ENCODE measurements at places on chromosomes 12 and 14.

- DNase-seq = no peak
Measured at GRCh38 chr12:51254536-51254935, 15.7 kb downstream of the SMAGP start.

GRCh38 chr14:98175436-98175835 is 1096.6 kb downstream of the BCL11B start:
- DNase-seq = no peak

- no peak for DNase-seq
Measured at GRCh38 chr12:6392504-6392903, 8.5 kb downstream of the LTBR start.

DNA sequence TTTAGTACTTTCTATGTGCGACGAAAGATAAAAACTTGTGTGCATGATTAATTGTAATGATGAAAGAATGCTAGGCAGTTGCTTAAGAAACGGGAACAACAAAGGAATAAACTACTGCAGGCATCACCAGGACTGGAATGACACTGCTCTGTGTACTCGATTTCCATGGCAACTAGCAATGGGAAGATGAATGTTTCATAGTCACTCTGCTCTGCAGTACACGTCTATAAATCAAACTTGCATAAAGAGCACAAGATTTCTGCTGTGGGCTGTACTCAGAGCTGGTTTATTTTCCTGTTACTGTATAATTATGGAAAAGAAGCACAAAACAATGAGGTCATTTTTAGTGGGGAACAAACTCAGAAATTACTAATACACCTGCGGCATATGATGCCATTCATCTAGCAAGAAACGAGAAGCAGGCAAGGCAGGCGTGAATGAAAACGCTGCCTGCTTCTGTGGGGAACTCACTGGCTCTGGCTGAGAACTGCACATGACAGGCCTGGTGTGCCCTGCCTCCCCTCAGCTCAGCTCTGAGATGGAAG is 41.8 kb downstream of the EFCAB11 start:
- DNase-seq = no peak

DNA sequence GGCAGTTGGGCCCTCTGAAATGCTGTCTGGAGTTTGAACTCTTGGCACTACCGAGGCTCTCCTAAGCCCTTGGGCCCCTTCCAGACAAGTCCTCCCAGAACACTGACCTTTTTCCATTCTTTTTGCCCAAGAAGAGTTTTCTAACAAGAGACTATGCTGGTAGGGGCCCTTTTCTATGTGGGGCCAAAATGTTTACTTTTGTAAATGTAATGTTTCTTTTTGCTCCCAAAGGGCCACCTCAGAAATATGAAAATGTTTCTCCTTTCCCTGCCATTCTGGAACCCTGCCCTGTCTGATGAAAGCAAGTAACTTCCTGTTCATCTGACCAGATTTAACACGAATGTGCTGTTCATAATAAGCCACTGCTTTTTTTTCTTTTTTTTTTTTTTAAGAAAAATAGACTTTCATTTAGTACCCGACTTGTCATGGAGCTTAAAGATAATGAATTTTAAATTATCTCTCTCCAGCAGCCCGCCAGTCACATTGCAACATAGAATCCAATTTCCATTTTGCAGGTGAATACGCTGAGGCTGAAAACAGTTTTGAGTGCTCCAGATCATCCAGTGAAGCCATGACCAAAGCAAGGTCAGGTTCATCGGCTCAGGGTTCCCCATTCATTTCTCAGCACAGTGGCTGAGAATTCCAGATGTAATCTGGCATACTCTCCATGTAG is 169.9 kb downstream of the DPF3 start:
- no peak for DNase-seq

- DNase-seq = no peak
Measured at GRCh38 chr12:31370531-31371255, 44.7 kb upstream of the SINHCAF start.

DNA sequence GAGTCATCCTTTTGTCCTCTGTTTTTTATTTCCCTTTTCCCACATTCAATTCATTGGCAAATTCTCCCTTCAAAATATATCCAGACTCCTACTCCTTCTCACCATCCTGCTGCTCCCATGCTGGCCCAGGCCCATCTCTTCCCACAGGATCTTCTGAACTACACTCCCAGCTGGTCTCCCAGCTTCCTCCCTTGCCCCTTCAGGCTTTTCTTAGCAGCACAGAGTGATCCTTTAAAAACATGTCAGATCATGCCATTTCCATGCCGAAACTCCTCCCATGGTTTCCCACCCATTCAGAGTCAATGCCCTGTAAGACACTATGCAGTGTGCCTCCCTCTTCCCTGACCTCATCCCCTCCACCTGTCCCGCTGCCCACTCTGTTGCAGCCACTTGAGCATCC is 2.4 kb upstream of the KRT84 start:
- no peak for DNase-seq

DNA sequence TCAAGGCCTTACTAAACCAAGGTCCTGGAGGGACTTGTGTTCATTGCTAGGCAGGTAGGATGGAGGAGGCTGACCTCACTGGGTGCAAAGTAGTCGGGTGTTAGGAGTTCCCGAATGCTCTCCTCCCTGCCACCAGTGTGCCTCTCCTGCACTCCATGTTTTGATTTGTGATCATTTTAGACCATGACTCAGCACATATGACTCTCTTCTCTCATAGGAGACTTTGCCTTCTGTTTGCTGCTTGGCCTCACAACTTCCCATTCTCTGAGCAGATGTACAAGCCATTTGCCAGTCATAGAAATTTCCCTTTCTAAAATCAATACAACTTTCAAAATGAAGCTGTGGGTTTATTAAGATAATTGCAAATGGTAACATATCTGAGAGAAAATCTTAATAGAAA is 46.6 kb upstream of the LRIG3 start:
- no peak for DNase-seq

- DNase-seq = no peak
Measured at GRCh38 chr14:63203618-63204406, 431 bp upstream of the RHOJ start.

GRCh38 chr12:94127239-94128131 is 20.9 kb upstream of the PLXNC1 start:
- DNase-seq = no peak

DNA sequence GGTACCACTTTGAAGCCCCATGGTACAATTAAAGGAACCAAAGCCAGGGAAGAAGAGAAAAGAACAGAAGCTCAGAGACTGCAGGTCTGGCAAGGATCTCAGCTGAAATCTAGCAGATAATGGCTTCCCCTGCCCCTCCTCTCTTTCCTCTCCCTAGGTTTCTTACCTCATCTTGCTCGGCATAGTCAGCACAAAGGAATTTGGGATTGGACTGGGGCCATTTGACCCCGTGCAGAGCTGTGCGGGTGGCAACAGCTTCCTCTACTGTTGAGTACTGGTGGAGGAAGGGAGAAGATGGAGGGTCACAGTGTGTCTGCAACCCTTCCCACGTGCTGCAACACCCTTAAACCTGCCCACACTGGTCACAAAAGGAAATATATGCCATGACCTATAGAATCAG is 4.7 kb upstream of the CDH24 start:
- DNase-seq = no peak
